ENCODE measurements at places on chromosomes 6 and 20.
A peak's percentile ranks its signal among the peaks of the same experiment; 100 is the strongest.

- DNase-seq = no peak
Measured at GRCh38 chr6:152695372-152696045, 2.2 kb upstream of the MYCT1 start.

GRCh38 chr6:93721386-93722048, 302.2 kb upstream of the EPHA7 start:
- no peak for DNase-seq

DNA sequence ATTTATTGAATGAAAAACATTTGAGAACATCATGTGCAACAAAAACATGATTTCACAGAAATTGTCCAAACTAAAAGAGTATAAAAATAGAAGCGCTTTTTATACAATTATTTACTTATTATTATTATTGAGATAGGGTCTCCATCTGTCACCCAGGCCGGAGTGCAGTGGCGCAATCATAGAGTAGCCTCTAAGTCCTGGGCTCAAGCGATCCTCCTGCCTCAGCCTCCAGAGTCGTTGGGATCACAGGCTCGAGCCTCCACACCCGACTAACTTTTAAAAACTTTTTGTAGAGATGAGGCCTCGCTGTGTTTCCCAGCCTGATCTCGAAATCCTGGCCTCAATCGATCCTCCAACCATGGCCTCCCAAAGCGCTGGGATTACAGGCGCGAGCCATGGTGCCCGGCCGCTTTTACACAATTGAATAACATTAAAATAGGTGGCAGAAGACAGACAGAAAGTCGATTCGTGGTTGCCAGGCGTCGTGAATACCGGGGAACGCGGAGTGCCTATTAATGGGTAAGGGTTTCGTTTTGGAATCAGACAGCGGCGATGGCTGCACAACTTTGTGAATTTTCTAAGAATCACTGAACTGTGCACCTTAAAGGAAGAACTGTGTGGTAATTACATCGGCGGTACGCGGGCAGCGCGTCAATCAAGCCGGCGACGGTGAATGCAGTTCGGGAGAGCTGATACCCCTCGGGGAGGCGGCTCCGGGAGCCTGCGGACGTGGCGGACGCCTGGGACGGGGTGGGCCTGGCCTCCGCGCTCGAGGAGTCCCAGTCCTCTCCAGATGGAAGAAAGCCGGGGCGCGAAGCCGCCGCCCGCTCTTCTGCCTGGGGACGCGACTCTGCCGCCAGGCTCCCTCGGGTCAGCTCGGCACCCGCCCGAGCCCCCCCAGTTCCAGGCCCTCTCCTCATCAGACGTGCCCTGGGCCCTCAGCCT, 807 bp downstream of the TBC1D20 start:
- peak; percentile 29 for DNase-seq

GRCh38 chr6:7115543-7116231, 7.9 kb downstream of the RREB1 start:
- no peak for DNase-seq

DNA sequence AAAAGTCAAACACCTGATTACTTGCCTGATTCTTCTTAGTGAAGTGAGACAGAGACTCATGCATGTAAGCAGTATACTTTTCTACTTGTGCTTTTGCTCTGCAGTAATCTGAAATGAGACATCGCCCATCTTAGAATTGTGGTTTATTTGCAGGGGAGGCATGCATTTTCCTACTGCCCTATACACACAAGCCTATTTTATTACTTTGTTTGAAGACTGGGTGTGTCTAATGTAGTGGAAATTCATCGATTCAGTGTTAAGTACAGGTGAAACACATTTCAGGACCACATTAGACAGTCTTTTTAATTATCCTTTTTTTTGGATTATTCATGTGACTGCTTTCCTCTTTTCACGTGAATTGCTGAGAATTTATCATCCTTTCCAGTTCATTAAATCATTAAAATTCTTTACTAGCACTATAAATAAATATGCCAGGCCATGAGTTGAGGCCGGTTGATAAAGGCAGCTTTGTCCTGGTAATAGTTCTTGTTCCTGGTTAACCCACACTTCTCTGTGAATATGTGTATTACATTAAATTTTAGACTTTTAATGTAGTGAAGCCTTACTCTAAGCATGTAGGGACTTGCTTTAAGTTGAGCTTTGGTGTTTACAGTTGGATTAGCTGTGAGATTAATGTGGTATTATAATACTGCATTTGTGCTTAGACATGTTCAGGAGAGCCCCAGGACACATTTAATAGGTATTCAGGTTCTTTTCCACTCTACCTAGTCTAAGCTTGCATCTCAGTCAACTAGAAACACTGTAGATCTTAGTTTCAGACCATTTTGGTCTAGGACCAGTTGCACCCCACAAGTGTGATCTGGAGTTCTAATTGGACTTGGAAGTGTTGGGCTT, 10.8 kb upstream of the BTBD3 start:
- no peak for DNase-seq

GRCh38 chr6:109285366-109285765, 96.9 kb downstream of the CD164 start:
- no peak for DNase-seq

DNA sequence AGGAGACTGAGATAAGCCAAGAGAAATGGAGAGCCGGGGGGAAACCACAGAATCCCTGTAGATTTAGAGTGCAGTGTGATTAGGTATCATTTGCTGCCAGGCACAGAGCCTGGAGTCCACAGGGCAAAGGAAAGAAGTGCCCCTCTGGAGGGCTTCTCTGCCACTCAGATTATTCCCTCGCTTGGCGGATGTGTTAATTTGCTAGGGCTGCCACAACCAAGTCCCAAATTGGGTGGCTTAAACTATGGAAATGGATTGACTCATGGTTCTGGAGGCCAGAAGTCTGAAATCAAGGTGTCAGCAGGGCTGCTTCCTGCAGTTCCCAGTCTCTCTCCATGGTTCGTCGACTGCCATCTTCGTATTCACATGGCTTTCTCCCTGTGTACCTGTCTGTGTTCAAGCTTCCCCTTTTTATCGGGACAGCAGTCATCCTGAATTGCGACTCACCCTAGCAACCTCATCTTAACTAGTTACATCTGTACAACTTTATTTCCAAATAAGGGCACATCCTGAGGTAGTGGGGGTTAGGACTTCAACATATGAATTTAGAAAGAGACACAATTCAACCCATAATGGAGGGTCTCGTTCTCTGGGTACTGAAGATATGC, 122.2 kb downstream of the ANKRD60 start:
- DNase-seq = no peak

DNA sequence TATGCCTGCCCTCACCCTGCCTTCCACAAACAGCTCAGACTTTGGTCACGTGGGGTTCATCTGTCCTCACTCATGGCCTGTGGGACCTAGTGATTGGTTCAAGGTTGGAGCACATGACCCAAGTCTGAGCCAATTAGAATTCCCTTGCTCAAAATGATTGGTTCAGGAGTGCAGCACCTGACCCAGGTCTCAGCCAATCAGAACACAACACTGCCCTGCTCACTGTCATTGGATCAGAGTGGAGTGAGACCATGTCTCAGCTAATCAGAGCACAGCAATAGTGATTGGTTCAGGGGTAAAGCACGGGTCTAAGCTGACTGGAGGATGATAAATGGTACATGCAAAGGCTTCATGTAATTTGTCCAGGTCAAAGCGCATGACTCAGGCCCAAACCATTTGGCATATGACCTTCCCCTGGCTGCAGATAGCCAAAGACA, 102.2 kb downstream of the PREX1 start:
- no peak for DNase-seq

- no peak for DNase-seq
Measured at GRCh38 chr20:33667676-33668465, 1.1 kb downstream of the ACTL10 start.

DNA sequence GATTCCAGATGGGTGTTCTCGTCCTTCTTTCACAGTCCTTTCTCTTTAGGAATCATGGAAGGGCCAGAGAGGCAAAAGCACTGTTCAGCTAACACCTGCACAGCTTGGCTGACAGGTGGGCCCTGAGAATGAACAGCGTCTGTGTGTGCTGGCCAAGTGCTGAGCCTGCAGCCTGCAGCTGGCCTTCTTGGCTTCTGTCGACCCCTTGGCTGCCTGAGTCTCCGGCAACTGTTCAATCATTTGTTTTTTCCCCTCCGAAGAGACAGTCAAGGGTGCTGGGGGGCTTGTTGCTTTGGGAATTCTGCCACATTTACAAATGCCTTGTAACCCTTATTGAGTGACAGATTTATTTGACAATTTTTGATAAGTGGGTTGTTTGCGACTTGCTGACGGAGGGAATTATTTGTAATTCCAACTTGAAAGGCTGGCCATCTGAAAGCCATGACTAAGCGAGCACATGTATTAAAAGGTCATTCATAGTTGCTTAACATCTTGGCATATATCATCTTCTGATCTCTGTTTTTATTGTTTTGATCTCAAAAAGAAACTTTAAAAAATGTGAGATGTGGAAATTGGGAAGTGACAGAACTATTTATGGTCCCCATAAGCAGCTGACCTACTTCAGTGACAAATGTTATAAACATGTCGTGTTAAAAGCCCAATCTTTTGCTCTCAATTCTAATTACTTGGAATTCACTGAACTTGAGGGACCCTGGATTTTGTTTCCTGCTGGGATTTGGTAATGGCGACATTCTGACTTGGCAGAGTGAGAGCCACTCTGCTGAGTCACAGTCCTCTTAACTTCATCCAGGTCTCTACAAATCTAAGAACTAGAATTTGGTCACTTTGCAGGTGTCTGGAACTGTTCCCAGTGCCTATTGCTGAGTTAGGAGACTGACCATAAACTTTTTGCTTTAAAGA, 41.9 kb upstream of the FERMT1 start:
- no peak for DNase-seq

DNA sequence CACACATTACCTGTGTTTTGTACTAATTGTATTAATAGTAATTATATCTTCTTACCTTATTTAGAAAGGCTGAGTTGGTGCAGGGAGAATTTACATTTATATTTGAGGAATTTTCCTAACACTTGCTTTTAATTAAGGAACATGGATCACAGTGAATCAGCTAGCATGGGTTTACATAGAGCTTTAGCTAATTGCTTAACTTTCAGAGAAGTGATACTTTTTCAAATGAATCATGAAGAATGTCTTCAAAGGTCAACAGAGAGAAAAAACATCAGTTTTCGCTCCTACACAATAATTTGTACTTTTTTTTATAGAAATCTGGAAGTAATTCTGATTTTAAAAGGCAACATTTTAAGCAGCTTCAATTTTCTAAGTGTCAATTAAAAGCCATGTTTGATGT, 195.0 kb upstream of the HEY2 start:
- no peak for DNase-seq

- no peak for DNase-seq
Measured at GRCh38 chr20:21511850-21512633, 1.8 kb downstream of the NKX2-2 start.

GRCh38 chr6:127833336-127833735, 67.5 kb downstream of the THEMIS start:
- DNase-seq = no peak

DNA sequence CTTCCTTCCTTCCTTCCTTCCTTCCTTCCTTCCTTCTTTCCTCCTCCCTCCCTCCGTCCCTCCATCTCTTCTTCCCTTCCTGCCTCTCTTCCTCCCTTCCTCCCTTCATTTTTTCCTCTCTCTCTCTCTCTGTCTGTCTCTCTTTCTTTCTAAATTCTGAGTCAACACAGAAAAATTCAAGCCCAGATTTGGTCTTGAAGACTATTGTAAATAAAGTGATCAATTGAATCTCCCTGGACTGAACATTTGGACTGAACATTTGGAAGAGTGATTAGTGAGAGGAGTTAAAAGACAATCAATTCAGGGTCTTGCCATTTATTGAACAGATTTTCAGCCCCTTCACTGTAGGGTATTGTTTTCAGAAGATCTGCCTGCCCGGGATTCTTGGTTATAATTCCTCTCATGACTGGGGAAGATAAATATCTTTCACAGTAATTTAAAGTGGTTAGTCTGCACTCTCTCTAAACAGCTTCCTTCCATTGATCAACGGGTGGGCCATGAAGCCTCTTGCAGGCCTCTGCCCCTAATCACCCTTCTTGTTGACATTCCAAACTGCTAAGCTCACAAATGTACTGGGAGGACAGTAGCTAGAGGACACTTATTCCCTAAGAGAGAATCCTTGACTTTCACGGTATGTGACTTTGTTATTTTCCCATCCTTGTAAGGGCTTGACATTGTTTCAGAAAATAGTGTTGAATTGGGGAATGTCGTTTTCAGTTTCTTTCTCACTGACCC, 101.7 kb upstream of the BMP2 start:
- DNase-seq = no peak

- no peak for DNase-seq
Measured at GRCh38 chr6:641225-641985, 15.5 kb downstream of the HUS1B start.

DNA sequence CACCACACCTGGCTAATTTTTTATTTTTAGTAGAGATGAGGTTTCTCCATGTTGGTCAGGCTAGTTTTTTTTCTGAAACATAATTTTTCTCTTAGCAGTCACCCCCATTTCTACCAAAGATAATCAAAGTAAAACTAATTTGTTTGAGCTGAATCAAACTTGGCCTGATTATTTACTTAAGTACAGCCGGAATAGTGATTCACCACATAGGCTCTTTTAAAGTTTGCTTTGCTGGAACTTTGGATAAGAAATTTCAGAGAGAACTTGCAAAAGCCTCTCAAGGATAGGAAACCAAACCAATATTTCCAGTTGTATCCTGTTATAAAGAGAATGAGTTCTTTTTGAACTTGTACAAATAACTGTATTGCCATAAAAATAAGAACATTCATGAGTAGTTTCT, 105.0 kb upstream of the SYNCRIP start:
- no peak for DNase-seq

DNA sequence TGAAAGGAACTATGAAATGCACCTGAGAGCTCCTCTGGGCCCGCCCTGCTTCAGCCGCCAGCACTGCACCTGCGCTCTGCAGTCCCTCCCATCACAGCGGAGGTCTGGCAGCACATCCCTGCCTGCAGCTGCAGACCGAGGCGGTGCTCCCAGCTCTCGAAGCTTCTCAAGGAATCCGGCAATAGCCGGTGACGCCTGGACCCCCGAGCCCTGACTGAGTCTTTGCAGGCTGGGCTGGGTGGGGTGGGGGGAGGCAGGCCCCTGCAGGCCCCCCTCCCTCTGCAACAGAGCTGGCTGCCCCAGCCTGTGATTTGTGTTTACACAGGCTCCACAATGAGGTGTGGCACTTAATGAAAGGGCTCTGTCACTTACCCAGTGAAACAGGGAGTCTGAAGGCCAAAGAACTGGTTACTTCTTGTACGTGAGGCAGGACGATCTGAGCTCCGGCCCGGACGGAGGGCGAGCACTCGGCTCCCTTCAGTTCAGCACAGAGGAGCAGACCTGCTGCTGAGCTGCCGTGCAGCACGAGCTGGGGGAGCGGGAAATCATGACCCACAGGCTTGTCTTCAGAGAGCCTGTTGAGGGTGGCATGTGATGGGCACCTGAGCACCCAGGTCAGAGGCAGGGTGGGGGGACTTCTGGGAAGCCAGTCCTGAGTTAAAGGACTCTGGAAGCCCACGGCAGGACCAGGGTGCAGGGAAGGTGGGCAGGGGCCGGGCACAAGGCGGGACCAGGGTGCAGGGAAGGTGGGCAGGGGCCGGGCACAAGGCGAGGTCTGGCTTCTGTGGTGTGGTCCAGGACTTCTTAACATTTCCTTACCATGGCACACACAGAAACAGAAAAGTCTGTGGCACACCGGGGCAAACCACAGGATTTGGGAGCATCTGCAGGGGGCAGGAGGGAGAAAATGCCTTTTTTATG, 192.3 kb upstream of the THBS2 start:
- no peak for DNase-seq
